ENCODE measurements at places on chromosomes 11 and 22.

DNA sequence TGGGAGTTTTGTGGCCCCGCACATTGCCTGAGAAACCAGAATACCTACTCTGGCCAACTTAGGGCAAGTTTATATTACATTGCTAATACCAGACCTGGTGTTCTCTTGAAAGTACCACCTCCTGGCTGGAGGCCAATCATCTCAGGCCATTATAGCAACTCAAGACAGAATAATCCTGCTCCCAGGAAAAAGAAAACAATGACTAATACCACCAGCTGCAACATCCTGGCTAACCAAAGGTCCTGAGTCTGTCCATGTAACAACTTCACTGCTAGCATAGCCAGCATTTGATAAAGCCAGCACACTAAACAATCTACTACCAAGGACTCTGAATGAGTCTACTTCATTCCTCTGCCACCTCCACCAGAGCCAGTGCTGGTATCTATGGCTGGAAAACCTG lies 1298.7 kb upstream of the CNTN5 start:
- DNase-seq: no peak

DNA sequence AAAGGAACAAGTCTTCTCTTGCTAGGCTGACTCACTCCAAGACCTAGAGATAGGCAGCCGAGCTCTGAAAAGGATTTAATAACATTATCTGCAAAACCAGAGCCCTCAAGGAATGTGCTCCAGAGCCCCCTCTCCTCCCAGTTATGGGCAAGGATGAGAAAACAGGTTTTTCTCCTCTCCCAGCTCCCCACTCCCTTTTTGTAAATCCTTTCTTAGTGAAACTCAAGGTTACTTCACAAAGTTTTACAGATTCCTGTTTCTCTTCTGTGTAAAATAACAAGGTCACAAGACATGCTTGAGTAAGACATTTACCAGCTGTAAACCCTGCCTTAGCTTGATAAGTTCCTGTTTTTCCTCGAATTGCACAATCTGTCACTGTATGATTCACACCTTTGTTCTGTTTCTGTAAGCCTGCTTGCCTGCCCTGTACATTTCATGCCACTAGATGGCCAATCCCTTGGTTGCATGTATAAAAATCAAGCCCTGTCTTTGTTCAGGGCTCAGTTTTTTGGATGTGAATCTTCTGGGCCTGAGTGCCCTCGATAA lies 489.4 kb downstream of the KCNA4 start:
- peak; percentile 18 for DNase-seq

DNA sequence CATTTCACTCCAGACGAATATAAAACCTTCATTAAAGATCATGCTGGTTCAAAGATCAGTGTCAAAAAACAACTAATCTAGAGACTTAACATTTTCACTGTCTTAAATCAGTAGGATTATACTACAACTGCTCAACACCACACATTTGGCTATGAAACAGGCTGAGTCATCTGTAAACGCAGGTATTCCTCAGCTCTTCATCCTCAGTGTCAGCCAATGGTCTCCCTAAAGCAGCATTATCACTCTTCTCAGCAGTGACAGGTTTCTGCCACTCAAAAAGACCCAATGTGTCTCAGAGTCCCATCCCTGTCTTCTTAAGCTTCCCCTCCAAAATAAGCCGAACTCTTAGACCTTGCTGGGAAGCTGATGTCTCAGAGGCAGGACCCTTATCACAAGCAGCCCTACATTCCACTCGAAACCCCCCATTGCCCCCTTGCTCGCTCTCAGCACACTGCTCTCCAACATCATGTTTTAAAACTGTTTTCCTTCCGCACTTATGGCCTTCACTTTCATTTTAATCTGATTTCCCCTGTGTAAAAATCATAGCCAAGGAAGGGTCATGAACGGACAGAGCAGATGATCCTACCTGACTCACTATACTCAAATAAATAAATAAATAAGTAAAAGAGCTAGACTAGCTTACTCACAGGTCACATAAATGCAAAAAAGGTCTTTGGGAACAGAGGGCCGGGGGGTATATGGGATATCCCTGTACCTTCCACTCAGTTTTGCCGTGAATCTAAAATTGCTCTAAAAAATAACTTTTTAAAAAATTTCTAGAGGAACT lies 23.0 kb downstream of the CDON start:
- DNase-seq: peak; percentile 35

DNA sequence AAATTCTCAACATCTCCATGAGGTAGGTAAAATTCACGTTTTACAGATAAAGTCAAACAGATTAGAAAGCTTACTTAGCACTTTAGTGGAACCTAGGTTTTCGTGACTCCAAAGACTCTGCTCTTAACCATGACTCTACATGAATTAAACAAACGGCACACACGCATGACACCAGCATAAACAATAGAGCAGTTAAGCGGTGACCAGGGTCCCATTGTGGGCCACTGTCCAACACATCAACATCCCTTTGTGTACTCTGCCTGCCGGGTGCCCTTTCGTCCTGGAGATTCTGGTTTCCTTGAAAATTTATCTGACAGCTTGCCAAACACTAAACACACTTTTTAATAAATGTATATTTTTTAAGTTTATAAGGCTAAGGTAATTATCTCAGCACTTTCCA lies 941.7 kb downstream of the OPCML start:
- DNase-seq: no peak

GRCh38 chr11:102495161-102496042 lies 35.1 kb downstream of the MMP7 start:
- DNase-seq: peak; percentile 70

GRCh38 chr11:45366619-45367190 lies 80.6 kb upstream of the SYT13 start:
- DNase-seq: no peak

- no peak for DNase-seq
Observed at GRCh38 chr22:30210235-30210909, 36.2 kb downstream of the LIF start.

DNA sequence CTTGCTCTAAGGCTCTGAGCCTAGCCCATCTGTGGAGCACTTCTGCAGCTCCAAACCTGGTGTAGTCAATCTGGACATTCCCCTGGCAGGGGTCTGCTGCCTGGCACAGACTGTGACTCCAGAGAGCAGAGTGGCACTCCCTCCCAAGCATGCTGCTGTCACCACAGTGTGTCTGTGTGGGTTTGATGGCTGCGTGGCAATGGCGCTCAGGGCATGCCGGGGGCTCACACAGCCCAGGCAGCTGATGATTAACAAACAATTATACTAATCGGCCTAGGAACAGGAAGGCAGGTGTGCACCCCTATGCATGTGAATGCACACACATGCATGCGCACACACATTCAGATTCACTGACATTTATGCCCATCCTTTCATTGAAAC lies 9.0 kb upstream of the NECTIN1 start:
- DNase-seq: no peak

GRCh38 chr11:103988595-103988969 lies 47.9 kb upstream of the DDI1 start:
- DNase-seq: no peak

DNA sequence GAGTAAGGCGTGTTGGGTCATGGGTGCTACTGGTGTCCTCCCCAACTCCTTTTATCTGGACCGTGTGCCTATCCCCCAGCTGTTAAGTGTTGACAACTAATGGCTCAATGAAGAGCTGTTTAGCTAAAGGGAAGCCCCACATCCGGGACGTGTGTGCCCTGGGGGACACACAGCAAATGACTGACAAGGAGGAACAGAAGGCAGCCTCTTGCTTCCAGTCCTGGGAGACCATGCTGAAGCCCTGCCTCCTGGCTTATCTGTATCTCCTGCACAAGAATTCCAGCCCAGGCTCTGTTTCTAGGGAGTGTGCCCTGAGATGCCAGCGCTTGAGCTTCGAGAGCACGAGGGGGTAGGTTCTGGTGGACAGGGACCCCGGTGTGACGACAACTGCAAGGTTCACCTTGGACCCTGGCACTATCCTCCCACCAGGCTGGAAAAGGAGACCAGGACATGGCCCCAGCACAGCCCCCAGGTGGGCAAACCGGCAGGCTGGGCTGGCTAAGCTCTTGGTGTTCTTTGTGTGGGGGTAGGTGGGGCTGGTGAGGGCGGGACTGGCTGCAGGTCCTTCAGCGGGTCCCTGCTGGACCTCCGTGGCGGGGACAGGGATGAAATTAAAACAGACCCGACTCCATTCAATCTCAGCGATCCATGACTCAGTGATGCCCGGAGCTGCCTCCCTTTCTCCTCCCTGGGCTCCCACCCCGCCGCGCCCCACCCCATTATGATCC lies 21.0 kb downstream of the ASCL2 start:
- DNase-seq: no peak

- no peak for DNase-seq
Observed at GRCh38 chr11:64542172-64543125, 48.6 kb upstream of the SLC22A12 start.

GRCh38 chr11:106733635-106734034 lies 284.6 kb downstream of the GUCY1A2 start:
- no peak for DNase-seq

DNA sequence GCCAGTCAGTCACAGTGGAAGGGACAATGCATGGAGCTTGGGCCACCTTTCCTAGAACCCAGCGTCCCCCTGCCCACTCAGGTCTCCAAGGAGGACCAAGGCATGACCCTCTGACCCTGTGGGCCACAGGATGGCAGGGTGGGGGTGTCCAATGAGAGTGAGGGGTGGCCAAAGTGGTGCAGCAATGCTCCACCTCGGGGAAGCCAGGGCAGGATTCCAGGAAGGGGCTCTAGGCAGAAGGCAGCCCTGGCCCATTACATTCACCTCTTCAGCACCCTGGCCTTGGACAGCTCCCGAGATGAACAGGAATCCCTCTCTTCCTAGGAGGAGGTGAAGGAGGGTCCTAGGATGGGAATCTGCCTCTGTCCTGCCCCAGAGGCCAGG lies 597.5 kb downstream of the BRD1 start:
- DNase-seq: no peak

- DNase-seq: no peak
Observed at GRCh38 chr11:131944736-131945135, 574.3 kb downstream of the NTM start.

- DNase-seq: no peak
Observed at GRCh38 chr11:72712841-72713240, 38.6 kb upstream of the PDE2A start.

DNA sequence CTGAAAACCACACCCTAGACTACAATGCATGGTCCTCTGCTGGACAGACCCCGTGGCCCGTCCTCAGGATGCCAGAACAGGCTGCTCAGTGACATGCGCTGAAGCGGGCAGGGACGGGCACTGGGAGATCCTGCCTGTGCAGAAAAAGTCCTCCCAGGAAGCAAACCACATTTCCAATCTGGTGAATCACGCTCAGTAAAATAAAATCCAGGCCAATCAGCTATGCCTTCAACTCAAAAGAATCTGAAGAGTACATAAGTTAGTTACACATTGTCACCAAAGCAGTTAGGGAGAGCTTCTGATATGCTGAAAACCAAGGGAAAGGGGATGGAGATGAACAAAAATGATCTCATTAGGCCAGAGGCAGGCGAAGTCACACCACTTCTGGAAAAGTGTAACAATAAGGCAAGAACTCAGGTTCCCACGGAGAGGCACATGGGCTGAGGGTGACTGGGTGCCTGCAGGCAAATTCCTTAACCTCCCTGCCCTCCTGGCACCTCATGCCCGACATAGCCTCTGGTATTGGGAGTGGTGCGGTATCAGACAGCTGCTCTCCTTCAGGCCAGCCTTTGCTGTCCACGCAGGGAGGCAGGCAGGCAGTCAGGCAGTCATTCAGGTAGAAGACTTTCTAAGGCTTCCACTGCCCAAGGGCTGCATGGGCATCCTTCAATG lies 66.4 kb downstream of the APOL5 start:
- no peak for DNase-seq

DNA sequence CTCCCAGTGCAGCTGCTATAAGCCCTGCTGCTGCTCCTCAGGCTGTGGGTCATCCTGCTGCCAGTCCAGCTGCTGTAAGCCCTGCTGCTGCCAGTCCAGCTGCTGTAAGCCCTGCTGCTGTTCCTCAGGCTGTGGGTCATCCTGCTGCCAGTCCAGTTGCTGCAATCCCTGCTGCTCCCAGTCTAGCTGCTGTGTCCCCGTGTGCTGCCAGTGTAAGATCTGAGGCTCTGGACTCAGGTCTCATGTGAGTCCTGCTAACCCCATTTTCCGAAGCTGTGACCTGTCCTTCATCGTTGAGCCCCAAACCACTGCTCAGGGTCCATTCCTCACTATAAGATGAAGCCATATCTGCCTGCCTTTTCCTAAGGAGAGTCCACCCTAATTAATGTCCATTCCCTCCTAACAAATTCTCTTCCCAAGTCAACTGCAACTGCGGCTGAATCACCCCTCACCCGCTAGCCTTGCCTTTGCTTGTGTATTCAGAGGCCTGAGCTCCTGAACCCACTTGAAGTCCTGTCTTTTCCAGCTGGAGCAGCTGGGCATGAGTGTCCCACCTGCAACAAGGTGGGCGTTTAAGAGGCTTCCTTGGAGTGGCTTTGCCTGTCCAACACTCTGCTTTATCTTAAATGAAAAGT lies 626 bp downstream of the KRTAP5-7 start:
- DNase-seq: no peak

GRCh38 chr11:100817620-100818019 lies 130.5 kb downstream of the ARHGAP42 start:
- DNase-seq: no peak

DNA sequence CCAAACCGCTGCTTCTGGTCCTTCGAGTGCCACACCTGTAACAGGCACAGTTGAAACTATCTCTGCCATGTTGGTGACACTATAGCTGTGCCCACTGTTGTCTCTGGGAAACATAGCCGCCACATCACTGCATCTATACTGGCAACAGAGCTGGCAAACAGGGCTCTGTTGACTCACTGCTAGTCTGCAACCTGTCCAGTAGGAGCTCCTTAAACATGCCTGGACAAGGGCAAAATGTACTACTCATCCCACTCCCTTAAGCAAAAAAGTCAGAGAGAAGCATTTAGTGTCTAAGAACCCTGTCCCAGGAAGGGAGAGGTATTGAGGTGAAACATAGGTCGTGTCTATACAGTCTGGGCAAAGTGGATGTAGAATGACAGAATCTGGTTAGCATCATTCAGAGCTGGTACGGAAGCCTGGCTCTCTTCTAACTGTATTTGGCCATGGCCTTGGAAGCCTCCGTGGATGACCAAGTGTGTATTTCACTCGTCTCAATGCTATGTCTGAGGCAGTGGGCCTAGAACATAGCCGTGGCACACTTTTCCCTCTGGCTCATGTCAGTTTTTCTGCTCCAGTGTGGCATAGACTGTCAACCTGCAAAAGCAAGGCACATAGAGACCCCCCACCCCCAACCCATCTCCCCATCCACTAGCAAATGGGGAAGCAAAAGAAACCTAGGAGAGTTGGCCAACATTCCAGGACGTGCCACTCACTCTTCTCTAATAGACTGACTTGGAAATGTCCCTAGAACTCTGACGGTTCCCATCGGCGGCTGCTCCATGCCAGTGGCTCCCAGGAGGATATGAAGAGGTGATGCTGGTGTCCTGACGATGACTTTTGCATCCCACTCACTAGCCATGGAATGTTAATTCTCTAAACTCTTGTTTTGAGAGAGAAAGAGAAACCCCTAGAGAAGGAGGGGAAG lies 21.4 kb upstream of the PISD start:
- DNase-seq: no peak

GRCh38 chr22:16854631-16855030 lies 29.4 kb upstream of the XKR3 start:
- DNase-seq: no peak

All from activated CD4-positive, alpha-beta T cell treated with anti-CD3 and anti-CD28 coated beads, Interleukin-2, Interleukin-4, amounts not matched to agents 100 ng/mL and 50 ng/mL, durations not matched to agents 16 hours and 8 hours (primary cell).